WTC11 (cell line): ENCODE measurements at places on chromosomes 7 and 10. TPM values are rescaled to one million over a fixed set of nuclear protein-coding genes. Genes with fewer than 3 reads are reported as not detected.

DNA sequence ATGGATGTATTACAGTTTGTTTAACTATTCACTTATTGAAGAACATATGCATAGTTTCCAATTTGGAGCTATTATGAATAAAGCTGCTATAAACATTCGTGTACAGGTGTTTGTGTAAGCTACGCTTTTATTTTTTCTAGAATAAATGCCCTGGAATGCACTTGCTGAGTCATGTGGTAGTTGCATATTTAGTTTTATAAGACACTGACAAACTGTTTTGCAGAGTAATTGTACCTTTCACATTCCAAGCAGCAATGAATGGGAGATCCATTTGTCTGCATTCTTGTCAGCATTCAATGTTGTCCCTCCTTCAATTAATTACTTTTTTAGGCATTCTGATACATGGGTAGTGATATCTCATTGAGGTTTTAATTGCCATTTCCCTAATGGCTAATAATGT lies 373.6 kb upstream of the GHITM start:
- H3K27ac ChIP-seq: no peak overlapping the region
- no peak for DNase-seq
- H3K36me3 ChIP-seq: no peaks in the 10 kb centered on the region; the same call in 1 of the 2 replicates
- peaks cover 14% of the 10 kb centered on the region for H3K4me1 ChIP-seq
- H3K4me3 ChIP-seq: no peak overlapping the region

Gene ELN
- 3.3 to 5.4 TPM (median 3.9 TPM) in 3 replicates for total RNA-seq

DNA sequence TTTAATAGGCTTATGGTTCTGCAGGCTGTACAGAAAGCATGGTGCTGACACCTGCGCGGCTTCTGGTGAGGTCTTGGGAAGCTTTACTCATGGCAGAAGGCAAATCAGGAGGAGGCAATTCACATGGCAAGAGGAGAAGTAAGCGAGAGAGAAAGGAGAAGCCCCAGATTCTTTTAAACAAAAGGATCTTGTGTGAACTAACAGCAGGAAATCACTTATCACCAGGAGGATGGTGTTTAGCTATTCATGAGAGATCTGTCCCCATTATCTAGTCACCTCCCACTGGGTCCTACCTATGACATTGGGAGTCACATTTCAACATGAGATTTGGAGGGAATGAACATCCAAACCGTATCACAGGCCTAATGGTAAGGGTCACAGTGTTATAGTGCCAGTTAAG lies 678.0 kb upstream of the KCND2 start:
- DNase-seq: peak; percentile 6
- H3K4me1 ChIP-seq: peaks cover 27% of the 10 kb centered on the region
- peaks cover 4% of the 10 kb centered on the region; the same call in 1 of the 2 replicates for H3K36me3 ChIP-seq
- H3K4me3 ChIP-seq: no peak overlapping the region
- H3K27me3 ChIP-seq: no peaks in the 10 kb centered on the region
- no peak overlapping the region for H3K27ac ChIP-seq

DNA sequence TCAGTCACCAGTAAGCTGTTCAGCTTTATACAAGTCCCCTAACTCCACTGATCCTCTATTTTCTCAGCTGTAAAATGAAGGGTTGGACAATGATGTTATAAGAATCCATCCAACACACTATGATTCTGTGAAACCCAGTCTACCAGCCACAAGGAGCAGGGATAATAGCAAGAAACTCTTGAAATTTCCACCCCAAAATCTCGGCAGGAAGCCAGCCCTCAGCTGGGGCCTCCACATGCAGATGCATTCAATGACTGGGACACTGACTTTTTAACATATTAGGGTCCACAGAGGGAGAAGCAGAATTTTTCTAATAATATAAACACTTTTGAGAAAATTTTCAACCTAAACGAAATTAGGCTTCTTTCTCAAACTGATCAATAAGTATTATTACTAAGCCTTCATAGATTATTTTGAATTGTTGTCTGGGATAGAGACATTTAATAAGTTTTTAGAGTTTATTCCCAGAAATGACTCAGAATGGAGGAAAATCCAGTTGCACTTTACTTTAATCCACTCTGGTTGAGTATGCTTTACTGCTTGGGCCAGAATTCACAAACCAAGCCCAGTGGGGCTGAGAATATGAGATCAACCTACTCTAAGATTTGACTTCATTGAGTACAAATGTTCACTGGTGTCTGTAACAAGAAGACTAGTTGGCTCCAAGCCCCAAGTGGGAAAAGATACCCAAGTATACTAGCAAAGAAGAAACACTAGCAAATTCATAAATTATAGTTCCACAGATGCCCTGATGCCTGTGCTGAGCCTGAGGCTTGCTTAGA lies 168.6 kb downstream of the C7orf25 start:
- DNase-seq: no peak
- H3K27ac ChIP-seq: no peak overlapping the region
- H3K36me3 ChIP-seq: no peaks in the 10 kb centered on the region
- H3K27me3 ChIP-seq: no peaks in the 10 kb centered on the region

GRCh38 chr7:142024547-142024946 lies 28.9 kb downstream of the MGAM start:
- H3K36me3 ChIP-seq: no peaks in the 10 kb centered on the region
- H3K4me1 ChIP-seq: no peaks in the 10 kb centered on the region
- H3K27ac ChIP-seq: no peak overlapping the region
- H3K27me3 ChIP-seq: no peaks in the 10 kb centered on the region
